ENCODE measurements at places on chromosomes 2 and 18.

DNA sequence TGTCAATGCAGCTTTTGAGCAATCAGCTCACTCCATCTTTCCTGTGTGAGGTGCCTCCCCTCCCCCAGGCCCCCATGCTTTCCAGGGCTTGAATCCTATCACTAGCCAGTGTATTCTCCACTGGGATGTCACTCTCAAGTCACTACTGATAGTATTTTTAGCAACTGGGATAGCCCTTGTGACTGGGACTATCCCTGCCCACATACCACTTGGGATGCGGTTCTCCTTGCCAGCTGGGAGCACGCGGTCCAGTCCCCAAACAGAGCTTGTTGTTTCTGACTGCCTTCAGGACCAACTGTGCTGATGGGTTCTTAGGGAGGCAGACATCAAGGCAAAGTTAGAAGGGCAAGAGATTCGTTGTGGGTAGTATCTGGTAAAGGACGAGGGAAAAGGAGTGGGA, 134.9 kb downstream of the FAM161A start:
- no peak for DNase-seq

DNA sequence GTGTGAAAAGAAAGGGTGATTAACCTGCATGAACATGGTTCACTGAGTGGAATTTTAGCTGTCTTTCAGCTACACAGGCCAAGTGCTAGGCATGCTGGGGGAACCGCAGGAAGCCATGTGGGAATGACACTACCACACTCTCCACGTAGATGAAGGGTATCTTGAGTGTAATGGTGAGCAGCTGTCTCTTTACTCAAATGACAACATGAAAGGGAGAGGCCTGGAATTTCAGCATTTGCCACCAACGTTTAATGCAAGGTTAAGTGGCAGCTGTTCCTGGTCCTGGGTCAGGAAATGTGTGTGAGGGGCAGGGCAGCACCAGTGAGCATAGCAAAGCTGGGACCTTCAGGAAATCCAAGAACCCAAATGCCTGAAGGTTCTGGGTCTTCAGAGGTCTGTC, 588.4 kb downstream of the SLC4A3 start:
- no peak for DNase-seq

- no peak for DNase-seq
Measured at GRCh38 chr2:100321179-100321865, 979 bp downstream of the LONRF2 start.

GRCh38 chr2:219155054-219155644, 5.5 kb downstream of the NHEJ1 start:
- peak; percentile 40 for DNase-seq

Data from fibroblast of skin of left quadriceps (primary cell).